Putamen (tissue), 1 donor: ENCODE measurements at places on chromosomes 16 and 17.

DNA sequence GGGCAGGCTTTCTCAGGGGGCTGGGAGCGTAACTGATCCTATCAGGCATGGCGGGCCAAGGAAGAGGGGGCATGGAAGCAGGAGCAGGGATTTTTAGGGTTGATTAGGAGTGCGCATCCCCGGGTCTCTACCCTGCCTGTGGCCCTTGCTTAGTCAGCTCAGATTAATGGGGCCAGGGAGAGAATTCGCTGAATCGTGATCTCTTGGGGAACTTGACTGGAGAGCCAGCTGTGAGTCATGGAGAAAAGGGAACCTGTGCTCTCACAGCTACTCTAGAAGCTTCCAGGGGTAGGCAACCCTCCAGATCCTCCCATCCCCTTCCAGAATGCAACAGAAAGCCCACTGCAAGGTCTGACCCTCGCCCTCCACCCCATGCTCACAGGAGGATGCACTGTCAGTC lies 3.6 kb downstream of the FOXN1 start:
- DNase-seq: no peak

GRCh38 chr17:63024716-63025115 lies 58.7 kb downstream of the TANC2 start:
- DNase-seq: no peak

- no peak for DNase-seq
Measured at GRCh38 chr17:79975498-79976134, 60.1 kb downstream of the TBC1D16 start.

DNA sequence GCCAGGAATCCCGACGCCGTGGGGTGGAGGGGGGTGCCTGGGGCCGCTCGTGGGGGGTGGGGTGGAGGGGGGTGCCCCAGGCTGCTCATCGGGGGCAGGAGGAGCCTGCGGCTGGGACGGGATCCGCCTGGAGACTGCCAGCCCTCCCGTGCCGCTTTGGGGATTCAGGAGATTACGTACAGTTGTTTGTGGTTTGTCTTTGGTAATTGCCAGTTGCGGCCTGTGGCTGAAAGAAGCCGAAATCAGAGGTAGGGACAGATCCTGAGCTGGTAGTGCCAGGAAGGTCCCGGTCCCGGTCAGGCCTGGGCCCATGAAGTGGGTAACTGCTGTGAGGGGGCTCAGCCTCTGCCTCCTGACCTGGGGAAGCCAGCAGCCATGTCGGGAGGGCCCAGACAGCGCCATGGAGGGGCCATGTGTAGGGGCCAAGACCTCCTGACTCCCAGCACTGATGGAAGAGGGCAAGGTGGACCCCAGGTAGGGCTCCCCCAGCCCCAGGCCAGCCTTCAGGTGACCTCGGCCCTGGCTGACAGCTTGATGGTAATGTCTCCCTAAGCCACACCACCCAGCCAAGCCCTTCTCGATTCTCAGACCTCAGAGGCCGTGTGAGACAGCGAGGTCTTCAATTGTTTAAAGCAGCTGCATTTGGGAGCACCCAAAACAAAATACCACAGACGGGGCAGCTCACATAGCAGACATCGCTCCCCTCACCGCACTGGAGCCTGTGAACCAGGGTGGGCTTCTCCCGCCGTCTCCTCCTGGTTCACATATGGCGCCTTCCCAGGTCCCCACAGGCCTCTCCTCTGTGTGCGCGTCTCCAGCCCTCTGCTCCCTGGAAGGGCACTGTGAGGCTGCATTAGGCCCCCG lies 34.9 kb upstream of the SSTR5 start:
- no peak for DNase-seq

- DNase-seq: no peak
Measured at GRCh38 chr16:73018821-73019456, 29.0 kb downstream of the ZFHX3 start.

DNA sequence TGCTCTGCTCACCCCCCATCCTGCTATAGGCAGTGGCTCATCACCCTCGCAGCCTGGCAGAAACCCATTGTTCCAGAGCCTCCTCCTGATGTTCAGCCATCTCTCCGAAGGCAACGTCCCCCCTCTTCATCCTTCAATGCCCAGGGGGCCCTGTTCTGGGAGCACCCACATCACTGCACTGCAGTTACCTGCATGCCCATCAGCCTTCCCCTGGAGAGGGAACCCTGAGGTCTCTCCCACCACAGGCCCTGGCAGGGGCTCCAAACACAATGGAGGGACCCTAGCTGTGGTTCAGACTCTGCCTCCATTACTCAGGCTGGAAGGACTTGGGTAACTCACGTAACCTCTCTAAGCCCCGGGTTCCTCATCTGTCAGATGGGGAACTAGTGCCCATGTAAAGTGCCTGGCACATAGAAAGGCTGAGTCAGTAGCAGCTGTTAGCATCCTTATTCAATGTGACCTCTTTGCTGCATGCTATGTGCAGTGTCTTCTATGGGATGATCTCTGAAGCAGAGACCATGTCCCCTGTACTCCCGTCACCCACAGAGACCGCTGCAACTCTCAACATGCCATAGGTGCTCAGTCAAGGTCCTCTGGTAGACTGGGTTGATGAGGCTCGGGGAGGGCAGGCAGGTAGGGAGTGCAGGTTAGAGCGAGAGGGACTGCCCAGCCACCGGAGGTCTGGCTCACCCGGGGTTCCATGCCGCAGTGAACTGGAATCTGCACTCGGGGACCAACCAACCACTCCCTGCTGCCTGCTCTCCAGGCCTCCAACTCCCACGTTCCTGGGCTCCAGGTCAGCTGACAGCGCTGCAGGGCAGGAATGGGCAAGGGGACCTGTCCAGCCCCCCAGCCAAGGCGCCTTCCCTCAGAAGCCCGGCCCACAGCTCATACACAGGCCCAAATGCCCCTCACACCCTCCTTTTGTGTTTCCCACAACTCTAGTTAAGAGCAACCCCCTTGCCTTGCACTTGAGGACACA lies 233.2 kb downstream of the ZNF423 start:
- no peak for DNase-seq

- no peak for DNase-seq
Measured at GRCh38 chr17:77210331-77210730, 69.6 kb downstream of the SEC14L1 start.

GRCh38 chr16:30004811-30005242 lies 6.0 kb downstream of the DOC2A start:
- DNase-seq: no peak

DNA sequence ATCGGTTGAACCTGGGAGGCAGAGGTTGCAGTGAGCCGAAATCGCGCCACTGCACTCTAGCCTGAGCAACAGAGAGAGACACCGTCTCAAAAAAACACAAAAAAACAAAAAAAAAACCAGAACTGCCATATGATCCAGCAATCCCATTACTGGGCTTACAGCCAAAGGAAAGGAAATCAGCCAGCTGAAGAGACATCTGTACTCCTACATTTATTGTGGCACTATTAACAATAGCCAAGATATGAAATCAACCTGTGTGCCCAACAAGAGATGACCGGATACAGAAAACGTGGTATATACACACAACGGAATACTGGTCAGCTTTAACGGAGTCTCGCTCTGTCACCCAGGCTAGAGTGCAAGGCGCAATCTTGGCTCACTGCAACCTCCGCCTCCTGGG lies 14.6 kb downstream of the FANCA start:
- DNase-seq: no peak

- DNase-seq: no peak
Measured at GRCh38 chr17:32794533-32795246, 82.2 kb downstream of the MYO1D start.

GRCh38 chr16:84360170-84360569 lies 8.2 kb upstream of the ATP2C2 start:
- DNase-seq: no peak

GRCh38 chr16:30903596-30903995 lies 7.2 kb downstream of the CTF1 start:
- DNase-seq: no peak

- DNase-seq: peak; percentile 34
Measured at GRCh38 chr16:53502331-53503269, at the start of gene AKTIP. Gene AKTIP, minus strand, starts transcription at chr16:53503209. Its CDS starts 2,950 bp downstream, at chr16:53500259.

DNA sequence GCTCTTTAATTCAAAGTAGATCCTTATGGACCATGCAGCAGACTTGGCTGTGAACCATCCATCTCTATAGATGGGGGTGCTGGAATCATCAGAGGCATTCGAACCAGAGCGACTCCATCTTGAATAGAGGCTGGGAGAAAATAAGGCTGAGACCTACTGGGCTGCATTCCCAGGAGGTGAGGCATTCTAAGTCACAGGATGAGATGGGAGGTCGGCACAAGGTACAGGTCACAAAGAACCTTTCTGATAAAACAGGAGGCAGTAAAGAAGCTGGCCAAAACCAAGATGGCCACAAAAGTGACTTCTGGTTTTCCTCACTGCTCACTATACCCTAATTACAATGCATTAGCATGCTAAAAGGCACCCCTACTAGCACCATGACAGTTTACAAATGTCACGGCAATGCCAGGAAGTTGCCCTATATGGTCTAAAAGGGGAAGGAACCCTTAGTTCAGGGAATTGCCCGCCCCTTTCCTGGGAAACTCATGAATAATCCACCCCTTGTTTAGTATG lies 89.2 kb upstream of the BRD7 start:
- DNase-seq: no peak

DNA sequence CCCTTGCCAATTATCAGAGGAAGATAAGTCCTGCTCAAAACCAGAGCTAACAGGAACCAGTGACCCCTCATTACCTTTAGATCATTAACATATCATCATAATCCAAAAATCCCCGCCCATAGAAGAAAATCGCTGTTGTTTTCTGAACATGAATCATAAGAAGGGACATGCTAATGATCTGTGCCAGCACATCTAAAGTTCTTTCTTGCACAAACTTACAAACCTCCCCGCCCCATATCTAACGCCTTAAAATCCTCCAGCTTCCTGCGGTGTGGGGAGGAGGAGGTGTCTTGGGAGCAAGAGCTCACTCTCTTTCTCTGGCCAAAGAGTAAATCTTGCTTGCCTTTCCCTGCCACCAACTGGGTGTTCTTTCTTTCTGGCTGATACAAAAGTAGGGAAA lies 78.3 kb downstream of the IRX3 start:
- no peak for DNase-seq

GRCh38 chr17:29663155-29663554 lies 40.4 kb upstream of the CORO6 start:
- DNase-seq: no peak

DNA sequence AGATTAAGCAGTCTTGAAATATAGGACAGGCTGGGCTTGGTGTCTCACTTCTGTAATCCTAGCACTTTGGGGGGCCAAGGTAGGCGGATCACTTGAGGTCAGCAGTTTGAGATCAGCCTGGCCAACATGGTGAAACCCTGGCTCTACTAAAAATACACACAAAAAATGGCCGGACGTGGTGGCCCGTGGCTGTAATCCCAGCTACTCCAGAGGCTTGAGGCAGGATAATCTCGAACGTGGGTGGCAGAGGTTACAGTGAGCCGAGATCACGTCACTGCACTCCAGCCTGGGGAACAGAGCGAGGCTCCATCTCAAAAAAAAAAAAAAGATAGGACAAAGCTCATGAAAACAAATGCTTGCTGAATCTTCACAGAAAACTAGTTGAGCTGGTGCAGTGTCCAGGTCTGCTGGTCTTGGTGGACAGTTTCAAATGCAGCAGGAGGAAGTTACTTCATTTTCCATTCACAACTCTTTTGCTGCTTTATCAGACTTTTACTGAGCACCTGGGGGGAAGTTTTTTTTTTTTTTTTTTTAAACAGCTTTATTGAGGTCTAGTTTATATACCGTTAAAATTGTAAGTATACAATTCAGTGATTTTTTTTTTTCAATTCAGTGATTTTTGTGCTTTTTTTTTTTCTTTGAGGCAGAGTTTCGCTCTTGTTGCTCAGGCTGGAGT lies 45.2 kb downstream of the SNX29 start:
- DNase-seq: no peak

GRCh38 chr16:68070806-68071517 lies 14.2 kb upstream of the NFATC3 start:
- no peak for DNase-seq

- no peak for DNase-seq
Measured at GRCh38 chr17:7138800-7139381, 24.3 kb upstream of the ASGR2 start.

- DNase-seq: no peak
Measured at GRCh38 chr17:58918072-58918471, 162.4 kb downstream of the PPM1E start.

DNA sequence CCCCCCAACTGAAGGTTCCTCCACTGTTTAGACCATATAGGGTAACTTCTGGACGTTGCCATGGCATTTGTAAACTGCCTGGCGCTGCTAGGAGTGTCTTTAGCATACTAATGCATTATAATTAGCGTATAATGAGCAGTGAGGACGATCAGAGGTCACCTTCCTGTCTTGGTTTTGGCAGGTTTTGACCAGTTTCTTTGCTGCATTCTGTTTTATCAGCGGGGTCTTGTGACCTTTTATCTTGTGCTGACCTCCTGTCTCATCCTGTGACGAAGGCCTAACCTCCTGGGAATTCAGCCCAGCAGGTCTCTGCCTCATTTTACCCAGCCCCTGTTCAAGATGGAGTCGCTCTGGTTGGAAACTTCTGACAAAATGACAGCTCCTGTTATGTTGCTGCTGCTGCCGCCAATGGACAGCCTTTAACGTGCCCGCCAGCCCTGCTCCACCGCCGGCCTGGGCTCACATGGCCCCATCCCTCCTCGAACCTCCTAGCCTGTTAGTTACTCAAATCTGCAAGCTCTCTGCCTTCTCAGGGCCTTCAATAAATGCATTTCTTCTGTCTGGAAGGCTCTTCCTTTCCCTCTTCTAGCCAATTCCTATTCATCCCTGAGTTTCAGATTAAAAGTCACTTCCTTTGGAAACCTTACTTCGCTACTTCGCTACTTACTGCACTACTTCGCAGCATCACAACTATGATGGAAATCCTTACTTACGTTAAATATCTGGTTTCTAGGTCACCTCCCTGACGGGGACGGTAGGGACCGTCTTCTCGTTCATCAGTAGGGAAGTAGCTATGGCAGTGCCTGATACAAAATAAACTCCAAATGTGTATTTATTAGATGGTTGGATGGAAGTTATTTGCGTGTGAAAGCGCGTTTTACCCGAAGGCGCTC lies 640 bp upstream of the NAGLU start:
- DNase-seq: no peak

- no peak for DNase-seq
Measured at GRCh38 chr17:49839455-49839854, 8.4 kb downstream of the TAC4 start.

DNA sequence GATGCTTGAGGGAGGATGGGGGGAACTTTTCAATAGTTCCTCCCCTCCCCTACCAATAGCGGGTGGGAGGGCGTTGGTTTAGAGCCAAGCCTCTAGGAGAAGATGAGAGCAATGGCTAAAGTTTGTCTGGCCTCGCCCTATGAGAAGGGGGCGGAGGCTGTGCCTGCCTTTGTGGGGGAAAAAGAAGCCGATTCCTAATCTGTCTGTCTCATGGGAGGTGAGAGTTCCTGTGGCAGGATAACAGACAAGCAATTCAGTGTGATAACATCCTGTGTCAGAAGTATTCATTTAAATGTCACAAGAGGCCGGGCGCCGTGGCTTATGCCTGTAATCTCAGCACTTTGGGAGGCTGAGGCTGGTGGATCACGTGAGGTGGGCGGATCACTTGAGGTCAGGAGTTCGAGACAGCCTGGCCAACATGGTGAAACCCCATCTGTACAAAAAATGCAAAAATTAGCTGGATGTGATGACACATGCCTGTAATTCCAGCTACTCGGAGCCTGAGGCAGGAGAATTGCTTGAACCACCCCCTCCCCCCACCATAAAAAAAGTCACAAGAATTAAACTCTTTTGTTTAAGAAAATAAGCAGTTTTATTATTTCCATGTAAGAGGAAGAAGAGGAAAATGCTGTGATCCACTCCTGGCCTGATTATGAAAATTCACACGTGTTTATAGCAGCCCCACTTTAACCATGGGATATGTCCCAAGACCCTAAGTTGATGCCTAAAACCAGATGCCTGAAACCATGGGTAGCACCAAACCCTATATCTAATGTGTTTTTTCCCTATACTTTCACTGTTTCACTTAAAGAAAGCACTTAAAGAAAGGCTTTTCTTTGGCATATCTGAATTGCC lies 1.7 kb downstream of the SLFN5 start:
- DNase-seq: peak; percentile 7
